ENCODE measurements at places on chromosomes 13 and 19.
A peak's percentile ranks its signal among the peaks of the same experiment; 100 is the strongest.

DNA sequence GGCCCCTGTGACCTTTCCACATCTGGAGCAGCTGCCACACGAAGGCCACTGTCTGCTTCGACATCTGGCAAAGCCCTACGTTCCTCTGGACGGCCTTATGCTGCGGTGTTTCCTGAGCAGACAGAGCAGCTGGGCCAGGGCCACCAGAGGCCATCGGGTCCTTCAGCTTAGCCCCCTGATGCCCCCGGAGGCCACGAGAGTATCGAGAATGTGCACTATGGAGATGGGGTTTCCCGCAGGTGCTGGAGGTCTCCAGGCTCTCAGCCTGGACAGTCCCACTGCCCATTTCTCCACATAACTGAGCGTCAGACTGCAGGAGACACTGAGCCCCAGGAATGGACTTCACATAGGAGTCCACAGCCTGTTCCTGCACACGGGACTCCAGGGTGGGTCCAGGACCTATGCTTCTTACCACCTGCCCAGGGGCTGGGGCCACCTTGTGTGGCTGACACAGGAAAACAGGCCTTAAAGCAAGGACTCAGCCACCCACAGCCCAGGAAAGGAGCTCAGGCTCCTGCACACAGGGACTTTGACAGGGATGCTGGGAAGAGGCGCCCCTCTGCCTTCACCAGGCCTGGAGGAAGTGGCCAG is 80.7 kb downstream of the SLC7A1 start:
- no peak for DNase-seq

DNA sequence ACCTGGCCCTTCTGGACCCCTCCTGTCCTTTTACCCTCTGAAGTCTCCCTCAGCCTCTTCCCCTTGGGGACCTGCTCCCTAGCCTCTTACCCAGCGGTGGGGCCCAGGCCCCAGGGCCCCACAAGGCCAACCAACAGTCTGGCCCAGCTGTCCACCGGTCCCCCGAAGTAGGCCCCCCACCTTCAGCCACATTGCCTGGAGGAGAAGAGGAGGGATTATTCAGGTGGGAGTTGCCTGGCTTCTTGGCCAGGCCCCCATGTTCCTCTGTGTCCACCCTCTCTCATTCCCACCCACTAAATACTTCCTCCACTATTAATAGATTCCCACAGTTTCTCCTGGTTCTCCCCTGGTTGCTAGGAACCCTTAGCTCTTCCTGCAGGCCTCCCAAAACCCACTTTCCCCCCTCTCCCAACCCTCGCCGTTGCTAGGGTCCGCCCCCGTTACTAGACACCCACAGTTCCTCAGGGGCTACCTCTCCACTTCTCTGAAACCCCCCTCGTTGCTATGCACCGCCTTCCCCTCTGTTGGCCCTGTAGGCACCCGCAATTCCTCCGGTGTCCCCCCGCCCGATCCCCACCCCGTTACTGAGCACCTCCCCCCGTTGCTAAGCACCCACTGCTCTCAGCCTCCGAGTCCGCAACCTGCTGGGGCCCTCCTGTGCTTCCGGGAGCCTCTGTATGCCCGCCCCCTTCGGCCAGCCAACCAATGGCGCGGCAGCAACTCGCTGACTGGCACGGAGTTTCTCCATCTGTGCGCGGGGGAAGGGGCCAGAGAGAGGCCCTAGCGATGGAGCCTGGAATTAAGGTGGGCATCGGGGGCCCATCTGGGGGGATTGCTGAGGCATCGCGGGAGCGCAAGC is 2.0 kb downstream of the COQ8B start:
- DNase-seq, result peak; percentile 97

DNA sequence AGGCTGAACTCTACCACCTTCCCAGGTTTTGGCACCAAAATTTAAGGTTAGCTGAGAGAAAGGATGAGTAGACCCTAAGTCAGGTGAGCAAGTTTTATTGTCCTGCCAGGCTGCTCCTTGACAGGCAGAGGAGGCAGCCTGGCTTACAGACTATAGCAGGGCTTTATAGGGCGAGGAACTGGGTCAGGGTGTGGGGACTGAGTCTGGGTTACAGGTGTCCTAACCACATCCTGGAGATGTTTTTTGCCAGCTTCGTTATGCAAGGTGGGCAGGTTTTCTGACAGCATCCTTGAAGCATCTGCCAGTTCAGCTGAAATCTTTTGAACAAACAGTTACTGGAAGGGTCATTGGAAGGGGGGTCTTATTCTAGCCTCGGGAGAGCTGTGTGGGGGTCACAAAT is 905.7 kb upstream of the SLITRK5 start:
- no peak for DNase-seq

DNA sequence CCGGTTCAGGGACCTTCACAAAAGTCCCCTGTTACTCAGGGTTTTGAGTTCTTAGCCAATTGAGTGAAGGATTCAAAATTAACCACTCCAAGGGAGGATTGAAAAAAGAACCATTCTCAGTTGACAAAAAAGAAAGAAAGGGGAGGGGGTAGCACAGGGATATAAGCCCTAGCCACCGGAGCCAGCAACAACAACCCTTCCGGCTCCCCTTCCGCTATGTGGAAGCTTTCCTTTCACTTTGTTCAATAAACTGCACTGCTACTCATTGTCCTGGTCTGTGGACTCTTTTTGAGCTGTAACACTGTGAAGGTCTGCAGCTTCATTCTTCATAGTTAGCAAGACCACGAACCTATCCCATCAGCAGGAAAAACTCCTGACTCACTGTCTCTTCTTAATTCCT is 1488.1 kb upstream of the PRR20A start:
- no peak for DNase-seq

- DNase-seq, result no peak
Observed at GRCh38 chr19:40703029-40703755, 12.7 kb upstream of the NUMBL start.

GRCh38 chr19:58000677-58001076 is 1.9 kb downstream of the ZNF606 start:
- DNase-seq, result no peak

DNA sequence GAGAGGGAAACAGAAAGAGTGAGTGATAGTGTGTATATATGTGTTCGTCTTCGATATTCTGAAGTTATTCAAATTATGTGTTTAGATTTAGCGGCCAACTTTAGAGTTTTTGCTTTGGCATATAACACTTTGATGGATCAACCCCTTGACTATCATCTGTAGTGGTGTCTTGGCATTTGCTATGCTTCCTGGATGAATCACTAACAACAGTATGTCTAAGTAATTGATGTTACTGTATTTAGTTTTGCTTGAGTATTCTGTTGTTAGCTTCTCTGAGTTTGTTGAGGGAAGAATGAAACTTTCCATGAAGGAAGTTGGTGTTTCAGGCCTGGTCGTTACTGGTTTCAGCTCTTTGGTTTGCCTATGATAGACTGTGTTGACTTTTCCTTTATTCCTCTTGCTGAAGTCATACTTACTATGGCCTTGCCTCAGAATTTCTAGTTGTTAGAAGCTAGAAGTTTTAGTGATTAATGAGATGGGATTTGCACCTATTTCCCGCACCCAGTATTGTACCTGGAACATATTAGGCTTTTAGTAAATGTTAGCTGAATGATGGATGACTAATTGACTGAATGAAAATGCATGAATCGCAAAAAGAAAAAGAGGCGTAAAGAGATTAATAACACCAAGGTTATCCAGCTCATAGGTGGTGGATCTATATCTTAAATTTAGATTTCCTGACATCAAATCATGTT is 20.7 kb downstream of the NDFIP2 start:
- no peak for DNase-seq

DNA sequence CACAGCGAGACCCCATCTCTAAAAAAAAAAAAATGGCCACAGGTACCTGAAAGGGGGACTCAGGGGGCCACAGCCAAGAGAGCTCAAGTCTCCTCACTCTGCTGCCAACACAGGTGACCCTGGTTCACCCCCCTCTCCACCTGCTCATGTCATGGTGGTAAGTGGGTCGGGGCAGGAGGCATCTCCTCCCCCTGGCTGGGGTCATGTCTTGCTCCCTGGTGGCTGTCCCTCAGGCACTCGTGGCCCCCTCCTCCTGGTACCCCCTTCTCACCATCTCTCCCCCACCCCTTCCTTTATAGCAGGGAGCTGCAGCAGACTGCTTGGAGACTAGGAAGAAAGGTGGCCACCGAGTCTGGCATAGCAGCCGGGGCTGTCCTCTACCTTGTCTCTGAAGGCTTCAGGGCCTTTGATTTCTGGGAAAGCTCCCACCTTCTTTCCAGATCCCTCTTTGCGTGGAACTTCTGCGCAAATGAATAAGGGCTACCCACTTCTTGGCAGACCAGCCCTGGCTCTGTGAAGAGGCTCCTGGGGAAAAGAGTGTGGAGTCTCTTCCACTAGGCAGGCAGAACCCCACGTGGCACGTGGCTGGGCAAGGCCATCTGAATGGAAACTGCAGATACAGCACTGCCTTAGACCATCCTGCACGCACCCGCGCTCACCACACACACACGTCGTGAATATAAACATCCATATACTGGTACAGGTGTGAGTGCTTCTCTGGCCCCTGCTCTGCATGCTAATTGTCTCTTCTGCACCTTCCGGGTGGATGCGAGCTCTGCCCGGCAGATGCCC is 20.1 kb upstream of the MIER2 start:
- no peak for DNase-seq

GRCh38 chr13:50209631-50210030 is 194.4 kb downstream of the KCNRG start:
- DNase-seq, result no peak

DNA sequence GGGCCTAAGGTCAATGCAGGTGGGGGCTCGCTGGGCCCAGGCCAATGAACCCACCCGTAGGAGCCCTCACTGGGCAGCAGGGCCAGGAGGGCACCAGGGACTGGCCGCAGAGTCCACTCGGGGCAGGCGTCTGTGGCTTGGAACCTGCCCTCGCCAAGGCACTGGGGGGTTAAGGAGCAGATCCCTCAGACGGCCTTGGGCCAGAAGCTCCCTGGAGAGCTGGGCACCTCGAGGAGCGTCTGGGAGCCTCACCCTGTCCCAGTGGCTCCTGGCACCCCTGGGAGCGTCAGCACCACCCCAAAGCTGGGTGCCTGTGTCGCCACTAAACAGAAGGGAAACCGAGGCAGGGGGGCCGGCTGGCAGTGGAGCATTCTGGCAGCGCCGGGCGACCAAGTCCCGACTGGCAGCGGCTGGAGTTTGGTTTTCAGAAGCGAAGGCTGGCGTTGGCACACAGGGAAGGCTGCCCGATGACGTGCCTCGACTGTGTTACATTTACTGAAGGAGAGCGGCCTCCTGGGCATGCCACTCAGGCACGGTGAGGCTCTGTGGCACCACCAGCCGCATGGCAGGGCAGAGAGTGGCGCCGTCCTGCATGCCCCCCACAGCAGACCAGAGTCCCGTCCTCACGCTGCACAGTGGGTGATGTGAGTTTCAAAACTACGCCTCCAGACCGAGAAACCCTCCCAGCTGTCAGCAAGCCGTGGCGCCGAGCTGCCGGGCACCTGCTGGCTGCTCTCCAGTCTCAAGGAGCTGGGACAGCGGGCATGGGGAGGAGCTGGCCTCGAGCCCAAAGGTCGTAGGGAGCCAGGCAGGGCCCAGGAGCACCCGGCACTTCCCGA is 9.2 kb upstream of the MEX3D start:
- DNase-seq, result no peak

DNA sequence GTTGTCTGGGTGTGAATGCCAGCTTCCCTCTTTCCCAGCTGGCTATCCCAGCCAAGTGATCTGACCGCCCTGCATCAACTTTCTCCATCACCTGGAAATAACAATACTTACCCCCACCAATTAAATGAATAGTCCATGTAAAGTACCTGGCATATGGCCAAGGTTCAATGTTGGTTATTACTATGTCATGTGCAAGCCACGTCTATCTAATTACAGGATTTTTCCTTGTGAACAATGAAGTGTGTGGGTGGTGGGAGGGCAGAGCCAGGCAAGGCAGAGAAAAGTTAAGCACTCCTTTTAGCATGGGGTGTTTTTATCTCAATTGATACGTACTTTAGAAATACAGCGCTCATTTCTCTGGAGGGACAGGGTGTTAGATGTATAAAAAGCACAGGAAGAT is 121.1 kb downstream of the NHLRC3 start:
- DNase-seq, result no peak

DNA sequence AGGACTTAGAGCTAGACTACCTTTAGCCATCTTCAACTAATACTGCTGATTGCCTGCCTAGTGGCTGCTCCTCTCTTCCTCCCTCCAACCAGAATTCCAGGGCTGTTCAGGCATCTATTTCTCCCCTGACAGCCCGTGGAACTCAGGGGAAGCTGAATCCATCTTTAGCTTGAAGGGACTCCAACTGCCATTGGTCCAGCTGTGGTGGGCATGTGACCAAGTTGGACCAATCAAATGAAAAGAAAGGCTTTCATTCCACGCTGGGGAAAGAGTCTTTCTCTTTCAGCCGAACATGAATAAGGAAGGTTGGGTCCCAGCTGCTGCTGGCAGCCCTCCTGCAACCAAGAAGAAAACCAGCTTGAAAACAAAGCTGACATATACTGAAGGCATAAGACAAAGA is 168.5 kb upstream of the OBI1 start:
- DNase-seq, result no peak
